ENCODE measurements at places on chromosomes 2 and 18. TPM values are rescaled to one million over a fixed set of nuclear protein-coding genes. Genes with fewer than 3 reads are reported as not detected.

DNA sequence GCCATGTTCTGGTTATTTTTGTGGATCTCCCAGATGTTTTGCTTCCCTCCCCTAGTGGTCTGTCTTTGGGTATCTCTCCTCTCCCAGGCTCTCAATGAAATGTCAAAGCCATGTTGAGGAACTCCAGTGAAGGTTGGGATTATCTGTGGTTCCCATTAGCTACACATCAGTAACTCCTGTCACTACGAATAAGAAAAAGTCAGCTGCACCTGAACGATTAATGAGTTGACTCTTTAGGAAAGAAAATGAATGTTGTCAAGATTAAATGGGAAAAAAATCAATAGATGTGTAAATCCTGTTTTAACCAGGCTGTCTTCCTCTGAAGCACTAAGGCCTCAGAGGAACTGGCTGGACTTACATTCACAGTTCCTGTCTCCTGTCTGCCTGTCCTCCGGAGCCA lies 94.0 kb upstream of the DAPL1 start:
- DNase-seq: no peak

CHRND gene
- polyA plus RNA-seq: not detected

GRCh38 chr2:24888177-24888576 lies 31.9 kb downstream of the ADCY3 start:
- DNase-seq: no peak

GRCh38 chr2:98157557-98157956 lies 70.6 kb downstream of the VWA3B start:
- DNase-seq: no peak

GRCh38 chr2:58574873-58575272 lies 333.7 kb upstream of the FANCL start:
- no peak for DNase-seq

GRCh38 chr2:217669831-217670230 lies 333.0 kb downstream of the TNS1 start:
- no peak for DNase-seq

GRCh38 chr2:223970343-223971128 lies 13.3 kb downstream of the MRPL44 start:
- DNase-seq: no peak

GRCh38 chr18:12315911-12316310 lies 7.9 kb downstream of the TUBB6 start:
- DNase-seq: no peak

RFX8 gene
- polyA plus RNA-seq: 2.3 TPM

DNA sequence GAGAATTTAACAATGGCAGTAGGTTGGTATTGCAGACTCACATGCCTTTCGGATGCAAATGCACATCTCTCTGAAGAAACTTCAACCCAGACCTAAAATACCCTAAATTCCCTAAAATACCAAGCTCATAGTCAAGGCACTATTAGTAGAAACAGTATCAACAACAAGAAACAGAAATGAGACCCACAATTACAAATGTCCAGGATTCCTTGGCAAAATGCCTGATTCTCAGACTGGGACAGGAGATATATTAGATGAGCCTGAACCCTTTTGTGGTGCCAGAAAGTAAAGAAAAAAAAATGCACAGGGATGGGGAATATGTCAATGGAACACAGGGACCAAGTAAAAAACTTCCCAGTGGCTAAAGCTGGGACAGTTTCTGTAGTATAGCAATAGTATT lies 77.2 kb downstream of the NAT8 start:
- no peak for DNase-seq

GRCh38 chr2:119682578-119682977 lies 3.6 kb downstream of the TMEM177 start:
- DNase-seq: no peak

FHOD3 gene
- 41.1 TPM for polyA plus RNA-seq

DNA sequence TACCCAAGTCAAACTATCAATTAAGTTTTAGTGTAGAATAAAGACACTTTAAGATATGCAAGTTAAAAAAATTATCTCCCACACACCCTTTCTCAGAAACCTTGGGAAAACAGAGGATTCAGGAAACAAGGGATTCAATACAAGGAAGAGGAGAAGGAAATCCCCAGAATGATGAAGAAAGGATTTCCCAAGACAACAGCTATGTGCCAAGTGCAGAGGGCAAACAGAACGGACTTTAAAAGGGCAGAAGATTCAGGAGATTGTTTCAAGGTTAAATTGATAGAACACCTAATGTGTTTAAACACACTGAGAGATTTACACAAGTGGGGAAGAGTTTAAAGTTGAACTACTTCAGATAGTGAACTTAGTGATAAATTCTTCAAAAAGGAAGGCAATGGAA lies 71.5 kb upstream of the EPAS1 start:
- no peak for DNase-seq

PJVK gene
- 2.1 TPM for polyA plus RNA-seq

DNA sequence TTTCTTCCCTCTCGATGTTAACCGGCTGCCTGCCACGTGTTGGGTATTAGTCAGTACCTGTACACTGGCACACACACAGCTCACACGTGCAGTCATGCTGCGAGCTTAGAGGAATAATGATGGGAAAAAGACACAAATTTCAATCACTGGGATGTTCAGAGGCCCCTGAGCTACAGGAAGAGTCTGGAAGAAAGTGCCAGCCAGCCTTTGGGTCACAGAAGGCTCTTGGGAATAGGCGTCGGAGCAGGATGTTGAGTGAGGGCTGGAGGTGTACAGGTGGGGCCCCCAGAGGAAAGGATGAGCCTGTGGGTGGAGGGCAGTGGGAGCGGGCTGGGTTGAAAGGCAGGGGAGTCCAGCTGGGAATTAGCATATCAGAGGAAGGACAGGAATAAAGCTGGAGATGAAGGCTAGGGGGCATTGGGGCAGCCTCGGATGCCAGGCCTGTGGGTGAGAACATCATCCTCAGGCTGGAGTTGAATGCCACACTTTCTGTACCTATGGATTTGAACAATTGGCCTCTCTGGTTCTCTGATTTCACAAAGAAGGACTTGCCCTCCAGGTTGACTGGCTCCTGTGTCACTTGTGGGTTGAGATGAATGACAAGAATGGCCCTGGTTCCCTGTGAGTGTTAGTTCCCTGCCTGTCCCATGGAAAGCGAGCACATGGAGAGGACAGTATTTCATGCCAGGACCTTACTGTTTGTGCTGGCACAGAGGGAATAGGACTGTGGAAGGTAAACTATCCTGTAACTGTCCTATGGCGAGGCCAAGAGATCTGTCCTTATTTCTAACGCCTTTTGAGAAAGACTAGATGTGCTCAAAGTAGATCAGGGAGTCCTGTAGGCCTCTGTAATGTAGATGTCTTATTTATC lies 40.6 kb downstream of the GREB1 start:
- no peak for DNase-seq

NR4A2 gene
- polyA plus RNA-seq: 1.0 TPM

GRCh38 chr2:11581124-11581796 lies 47.4 kb downstream of the GREB1 start:
- no peak for DNase-seq

DNA sequence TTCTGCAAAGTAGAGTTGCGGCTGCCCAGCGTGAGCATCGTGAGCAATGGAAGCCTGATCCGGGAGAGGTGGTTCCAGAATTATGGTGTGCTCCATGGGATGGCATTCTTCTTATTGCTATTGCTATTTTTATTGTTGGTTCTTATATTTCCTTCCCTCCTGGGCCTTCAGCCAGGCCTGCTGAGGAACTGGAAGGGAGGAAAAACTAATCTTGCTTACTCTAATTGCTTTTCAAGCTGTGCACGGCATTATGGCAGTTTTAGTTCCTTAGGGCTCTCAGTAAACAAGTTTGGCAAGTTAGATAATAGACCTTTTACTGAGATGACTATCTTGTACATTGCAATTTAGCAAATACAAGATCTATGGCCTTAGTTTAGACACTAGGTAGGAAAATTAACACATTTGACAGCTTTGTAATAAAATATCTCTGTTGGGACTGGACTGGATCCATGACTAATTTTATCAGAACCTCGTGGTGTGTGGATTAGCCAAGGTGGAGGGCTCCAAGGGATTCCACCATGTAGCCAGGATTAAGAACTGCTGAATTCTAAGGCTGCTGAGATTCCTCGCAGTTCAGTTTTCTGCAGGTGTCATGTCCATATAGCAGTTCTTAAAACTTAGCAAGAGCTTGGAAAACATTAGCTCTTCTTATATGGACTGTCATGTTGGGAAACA lies 6.0 kb downstream of the RSAD2 start:
- no peak for DNase-seq

DNA sequence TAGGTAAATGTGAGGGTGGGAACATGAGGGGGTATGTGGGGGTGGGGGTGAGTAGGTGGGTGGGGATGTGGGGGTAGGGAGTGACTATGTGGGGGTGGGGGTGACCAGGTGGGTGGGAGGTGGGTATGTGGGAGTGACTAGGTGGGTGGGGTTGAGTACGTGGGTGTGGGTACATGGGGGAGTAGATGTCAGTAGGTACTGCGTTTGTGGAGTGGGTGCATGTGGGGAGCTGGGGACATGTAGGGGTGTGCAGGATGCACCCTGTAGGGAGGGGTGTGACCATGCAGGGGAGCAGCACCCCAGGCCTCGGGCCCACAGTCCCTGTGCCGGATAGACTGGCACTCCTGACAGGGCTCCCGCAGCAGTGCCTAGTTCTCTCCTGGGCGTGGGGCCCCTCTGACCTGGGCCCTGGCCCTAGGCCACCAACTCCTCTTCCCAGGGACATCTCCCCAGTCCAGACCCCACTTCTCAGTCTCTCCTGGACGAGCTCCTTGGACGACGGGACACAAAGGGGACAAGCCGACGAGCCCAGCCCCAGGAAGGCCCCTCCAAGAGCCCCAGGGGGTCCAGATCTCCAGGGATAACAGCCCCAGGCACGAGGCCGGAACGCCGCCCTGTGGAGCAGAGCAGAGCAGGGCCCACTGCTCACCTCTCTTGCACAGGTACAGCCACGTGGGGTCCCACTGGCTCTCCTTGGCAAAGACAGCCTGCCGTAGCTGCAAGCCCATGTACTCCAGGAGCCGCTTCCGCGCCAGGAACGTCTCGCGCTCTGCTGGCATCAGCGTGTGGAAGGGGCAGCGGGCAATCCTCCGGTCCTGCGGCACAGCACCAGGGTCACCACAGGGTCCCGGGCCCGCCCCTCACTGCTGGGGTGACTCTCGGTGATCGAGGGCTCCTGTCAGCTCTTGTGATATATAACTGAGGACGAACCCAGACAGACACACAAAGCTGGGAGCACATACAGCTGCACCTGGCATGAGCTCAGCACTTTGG lies 58.2 kb downstream of the ANKMY1 start:
- no peak for DNase-seq

GRCh38 chr2:60502144-60502543 lies 51.3 kb downstream of the BCL11A start:
- no peak for DNase-seq

THSD7B gene
- not detected for polyA plus RNA-seq

DNA sequence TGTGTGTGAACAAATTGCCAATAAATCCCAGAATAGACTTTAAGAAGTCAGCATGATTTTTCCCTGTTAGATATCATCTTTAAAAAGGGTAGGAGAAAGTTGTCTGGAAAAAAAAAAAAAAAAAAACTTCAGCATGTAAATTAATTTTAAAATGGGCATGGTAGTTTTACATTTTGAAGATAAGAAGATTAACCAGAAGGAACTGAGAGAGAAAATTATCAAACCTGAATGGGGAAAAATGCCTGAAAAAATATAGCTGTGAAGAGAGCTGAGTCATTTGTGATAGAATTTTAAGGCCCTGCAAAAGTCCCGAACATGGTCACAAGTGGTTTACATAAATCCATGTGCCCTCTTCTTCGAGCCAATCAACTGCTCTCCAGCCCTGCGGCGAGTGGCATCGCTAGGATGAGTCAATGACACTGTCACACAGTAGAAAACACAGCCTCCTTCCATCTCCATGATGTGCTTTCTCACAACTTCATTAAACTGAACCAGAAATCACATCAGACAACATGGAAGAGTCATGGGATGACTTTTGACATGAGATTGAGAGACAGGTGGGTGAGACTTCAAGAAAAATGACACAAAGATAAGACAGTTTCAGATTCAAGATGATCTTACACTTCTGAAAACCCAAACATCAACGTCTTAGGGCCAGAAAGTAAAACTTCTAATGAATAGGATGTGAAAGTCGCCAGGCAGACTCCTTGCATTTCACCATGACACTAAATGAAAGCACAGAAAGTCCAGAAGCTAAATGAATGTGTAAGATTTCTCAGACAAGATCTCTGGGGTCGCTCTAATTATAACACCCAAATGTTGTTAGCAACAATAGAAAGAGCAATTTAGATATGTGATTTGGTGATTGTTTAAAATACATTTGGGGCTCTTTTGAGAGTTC lies 273.0 kb upstream of the ID2 start:
- DNase-seq: no peak
